ENCODE measurements at places on chromosomes 5 and 9. TPM values are rescaled to one million over a fixed set of nuclear protein-coding genes. Genes with fewer than 3 reads are reported as not detected.

DNA sequence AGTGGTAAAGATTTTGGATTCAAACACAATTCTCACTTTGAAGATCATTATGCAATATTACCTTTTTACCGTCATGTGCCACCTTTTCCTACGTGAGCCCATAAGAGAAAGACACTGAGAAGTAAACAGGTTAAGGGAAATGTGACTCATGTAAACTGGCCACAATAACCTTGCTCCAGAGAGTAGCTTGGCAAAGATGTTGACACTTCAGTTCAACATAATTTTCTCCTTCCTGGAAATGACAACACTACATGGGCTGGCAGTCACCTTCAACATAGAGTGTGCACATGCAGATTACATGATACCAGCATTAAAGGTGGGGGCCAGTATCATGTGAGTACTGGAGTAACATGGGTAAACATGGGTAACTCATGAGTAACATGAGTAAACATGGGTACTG lies 141.9 kb downstream of the CDK5RAP2 start:
- no peak for DNase-seq

- DNase-seq: peak; percentile 43
These were observed 743 bp downstream of the NR3C1 start for GRCh38 chr5:143402553-143403333.

GRCh38 chr5:87413343-87413645 lies 564 bp upstream of the CCNH start:
- no peak for DNase-seq

- DNase-seq: no peak
These were observed 279.4 kb downstream of the CWC27 start for GRCh38 chr5:65047948-65048690.

GABRA1 gene
- polyA plus RNA-seq: 0.20 TPM

DNA sequence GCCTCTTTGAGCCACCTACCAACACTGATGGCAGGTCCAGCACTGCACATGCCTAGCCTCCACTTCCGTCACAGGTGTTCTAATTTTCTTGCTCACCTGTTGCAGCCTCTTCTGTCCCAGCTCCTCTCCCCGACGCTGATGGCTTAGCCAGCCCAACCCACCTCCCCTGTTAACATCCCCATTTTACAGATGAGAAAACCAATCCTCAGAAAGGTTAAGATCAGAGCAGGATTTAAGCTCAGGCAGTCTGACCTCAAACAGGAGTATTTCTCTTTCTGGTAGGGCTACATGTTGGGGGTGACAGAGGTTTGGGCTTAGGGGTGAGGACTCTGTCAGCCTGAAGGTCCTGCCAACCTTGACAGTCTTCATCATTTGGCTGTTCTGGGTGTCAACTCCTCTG lies 74.5 kb upstream of the PITX1 start:
- no peak for DNase-seq

PCDHGC3 gene
- polyA plus RNA-seq: 99.2 TPM

ACTBL2 gene
- not detected for polyA plus RNA-seq

- no peak for DNase-seq
These were observed 20.3 kb downstream of the DCP2 start for GRCh38 chr5:112996830-112997374.

- DNase-seq: no peak
These were observed 20.4 kb downstream of the TENT4A start for GRCh38 chr5:6733411-6734242.

ACER2 gene
- polyA plus RNA-seq: 13.5 TPM

CYLC2 gene
- not detected for polyA plus RNA-seq

GRCh38 chr9:107049046-107049802 lies 186.3 kb downstream of the ZNF462 start:
- DNase-seq: no peak

- DNase-seq: no peak
These were observed 5.5 kb downstream of the NR2F1 start for GRCh38 chr5:93588352-93589151.

DNA sequence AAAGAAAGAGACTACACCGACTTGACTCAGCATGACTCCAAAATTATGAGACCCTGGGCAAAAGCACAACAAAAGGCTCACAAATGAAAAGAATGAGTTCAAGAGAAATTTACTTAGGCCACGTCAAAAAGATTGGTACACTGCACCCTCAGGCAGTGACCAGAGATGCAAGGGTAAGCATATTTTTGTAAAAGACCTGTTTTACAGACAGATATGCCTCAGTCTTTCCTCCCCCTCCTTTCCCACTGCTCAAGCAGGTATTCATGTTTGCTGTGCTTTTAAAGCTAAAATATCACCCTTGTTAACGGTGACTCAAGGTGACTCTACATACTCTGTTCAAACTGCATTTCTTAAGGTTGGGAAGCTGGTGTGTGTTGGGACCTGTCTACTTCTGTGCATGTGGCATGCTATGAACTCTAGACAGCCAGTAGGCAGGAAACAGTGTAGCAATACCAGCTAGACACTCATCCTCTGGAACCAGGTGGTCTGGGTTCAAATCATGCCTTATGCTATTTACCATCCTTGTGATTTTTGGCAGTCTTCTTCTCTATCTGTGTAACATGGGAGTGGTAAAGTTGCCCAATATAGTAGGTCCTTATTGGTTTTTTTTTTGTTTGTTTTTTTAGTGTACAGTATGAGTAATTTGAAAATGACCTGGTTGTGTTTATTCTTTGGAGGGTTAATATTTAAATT lies 98.7 kb downstream of the TLE4 start:
- DNase-seq: no peak

- no peak for DNase-seq
These were observed 345.9 kb upstream of the CD180 start for GRCh38 chr5:67542479-67542878.

- DNase-seq: no peak
These were observed 226.5 kb downstream of the TAF11L14 start for GRCh38 chr5:17860660-17861315.

GRCh38 chr9:84694248-84694647 lies 24.7 kb downstream of the NTRK2 start:
- no peak for DNase-seq

Data from left kidney (tissue), 8 donors.